Mesendoderm (in vitro differentiated cells): ENCODE measurements at places on chromosomes 4 and X.

DNA sequence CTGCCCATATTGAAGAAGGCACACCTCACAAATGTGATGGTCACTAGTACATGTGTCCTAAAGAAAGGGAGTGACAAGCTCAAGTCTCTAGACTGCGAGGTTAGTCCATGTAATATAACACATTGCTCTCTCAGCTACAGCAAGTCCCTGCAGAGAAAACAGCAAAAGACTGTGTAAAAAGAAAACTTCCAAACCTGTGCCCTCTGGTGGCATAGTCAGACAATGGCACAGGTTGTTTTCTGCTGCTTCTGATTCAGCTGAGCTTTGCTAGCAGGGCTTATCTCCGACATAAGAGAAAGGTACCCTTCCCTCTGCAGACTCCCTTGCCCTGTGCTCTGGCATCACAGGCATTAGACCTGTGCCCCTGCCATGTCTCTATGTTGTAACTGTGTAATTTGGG is 1.4 kb upstream of the SERPINA7 start:
- no peaks in the 10 kb centered on the region for H3K36me3 ChIP-seq
- no peaks in the 10 kb centered on the region for H3K27me3 ChIP-seq
- no peaks in the 10 kb centered on the region for H3K4me1 ChIP-seq
- no peak overlapping the region for H3K27ac ChIP-seq

- DNase-seq: peak; percentile 47
- H3K27me3 ChIP-seq: no peaks in the 10 kb centered on the region
- H3K4me3 ChIP-seq: no peak overlapping the region
Measured at GRCh38 chr4:114649908-114650307, 51.3 kb downstream of the UGT8 start.

DNA sequence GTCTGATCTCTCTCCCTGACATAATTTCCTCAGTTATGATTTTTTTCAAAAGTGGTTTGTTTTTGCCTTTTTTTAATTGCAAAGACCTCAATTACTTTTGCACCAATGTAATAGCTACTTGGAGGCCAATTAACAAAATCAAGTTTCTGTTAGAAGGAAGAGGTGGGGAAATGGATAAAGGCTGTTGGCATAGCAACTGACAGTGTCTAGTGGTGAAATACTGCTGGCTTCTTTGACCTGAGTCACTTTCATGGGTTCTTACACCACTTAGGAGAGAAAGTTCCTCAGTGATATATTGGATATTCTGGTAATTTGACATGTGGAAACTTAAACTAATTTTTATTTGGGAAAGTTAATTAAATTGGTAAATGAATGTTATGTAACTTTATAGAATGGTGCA is 26.5 kb upstream of the ATP8A1 start:
- no peak overlapping the region for H3K4me3 ChIP-seq
- H3K27me3 ChIP-seq: no peaks in the 10 kb centered on the region
- no peak for DNase-seq
- H3K36me3 ChIP-seq: no peaks in the 10 kb centered on the region
- H3K27ac ChIP-seq: no peak overlapping the region

- DNase-seq: no peak
- H3K36me3 ChIP-seq: no peaks in the 10 kb centered on the region
Measured at GRCh38 chrX:50815120-50815519, 1.1 kb upstream of the SHROOM4 start.

DNA sequence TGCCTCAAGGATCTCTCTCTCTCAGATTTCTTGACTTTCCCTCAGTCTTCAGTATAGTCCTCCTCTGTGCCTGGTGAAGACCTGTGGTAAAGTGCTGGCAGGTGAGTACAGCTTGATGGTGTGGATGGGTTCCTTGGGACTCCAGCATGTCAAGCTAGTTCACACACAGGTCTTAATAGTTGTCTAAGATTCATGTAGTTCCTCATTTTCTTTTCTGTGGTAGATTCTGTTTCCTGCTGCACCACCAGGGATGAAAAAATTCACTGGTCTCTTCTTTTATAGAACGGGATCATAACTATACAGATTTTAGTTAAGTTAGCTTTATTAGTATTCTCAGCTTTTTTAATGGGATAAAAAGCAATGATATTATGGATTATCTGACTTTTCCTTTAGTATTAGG is 32.5 kb upstream of the PAQR3 start:
- H3K27me3 ChIP-seq: no peaks in the 10 kb centered on the region
- no peak for DNase-seq
- H3K4me1 ChIP-seq: no peaks in the 10 kb centered on the region
- H3K36me3 ChIP-seq: no peaks in the 10 kb centered on the region
- H3K27ac ChIP-seq: no peak overlapping the region

GRCh38 chrX:97616883-97617530 is 733.3 kb downstream of the RPA4 start:
- DNase-seq: peak; percentile 16
- H3K36me3 ChIP-seq: no peaks in the 10 kb centered on the region
- H3K27me3 ChIP-seq: no peaks in the 10 kb centered on the region
- no peak overlapping the region for H3K27ac ChIP-seq
- H3K4me1 ChIP-seq: no peaks in the 10 kb centered on the region
